Fibroblast of gingiva (primary cell): ENCODE measurements at places on chromosomes 1 and 21.
A peak's percentile ranks its signal among the peaks of the same experiment; 100 is the strongest.

DNA sequence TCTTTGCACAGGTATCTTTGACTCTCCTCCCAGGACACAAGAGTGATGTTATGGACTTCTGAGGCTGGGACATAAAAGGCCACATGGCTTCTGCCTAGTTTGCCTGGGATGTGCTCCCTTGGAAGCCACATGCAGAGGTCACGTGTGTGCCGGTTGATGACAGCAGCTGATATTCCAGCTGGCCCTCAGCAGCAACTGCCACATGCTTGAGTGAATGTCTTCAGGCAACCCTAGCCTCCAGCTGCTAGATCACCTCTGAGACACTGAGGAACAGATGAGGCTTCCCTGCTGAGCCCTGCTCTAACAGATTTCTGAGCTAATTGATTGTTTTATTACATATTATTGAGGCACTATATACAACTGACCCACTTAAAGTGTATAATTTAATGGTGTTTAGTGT, 11.6 kb upstream of the AKR7A3 start:
- no peak for DNase-seq

DNA sequence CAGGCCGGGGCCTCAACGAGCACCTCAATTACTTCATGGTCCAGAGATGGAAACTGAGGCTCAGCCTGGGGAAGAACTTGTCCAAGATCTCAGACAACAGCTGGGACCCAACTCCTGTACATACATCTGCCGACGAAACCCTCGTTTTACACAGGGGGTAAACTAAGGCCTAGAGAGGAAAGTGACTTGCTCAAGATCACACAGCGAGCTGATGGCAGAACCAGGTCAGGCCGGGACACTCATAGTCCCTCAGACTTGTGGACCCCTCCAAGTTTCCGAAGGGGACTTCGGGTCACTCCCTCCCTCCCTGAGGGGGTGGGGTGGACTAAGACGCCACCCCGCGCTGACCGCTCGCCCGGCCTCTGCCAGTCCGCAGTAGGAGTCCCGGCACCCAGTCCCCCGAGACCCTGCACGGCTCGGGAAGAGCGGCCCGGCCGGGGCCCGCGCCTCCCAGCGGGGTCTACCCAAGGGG, 430 bp downstream of the WASF2 start:
- peak; percentile 24 for DNase-seq

- DNase-seq: peak; percentile 13
These were observed 147.6 kb downstream of the ADSS2 start for GRCh38 chr1:244304156-244304555.

- peak; percentile 89 for DNase-seq
These were observed 5.3 kb downstream of the UTS2 start for GRCh38 chr1:7847599-7847998.

GRCh38 chr1:9774712-9775679, 48.8 kb downstream of the CLSTN1 start:
- DNase-seq: no peak

GRCh38 chr1:204711947-204712701, 26.6 kb upstream of the LRRN2 start:
- no peak for DNase-seq
